ENCODE measurements at places on chromosomes 6 and 20. TPM values are rescaled to one million over a fixed set of nuclear protein-coding genes. Genes with fewer than 3 reads are reported as not detected.

DNA sequence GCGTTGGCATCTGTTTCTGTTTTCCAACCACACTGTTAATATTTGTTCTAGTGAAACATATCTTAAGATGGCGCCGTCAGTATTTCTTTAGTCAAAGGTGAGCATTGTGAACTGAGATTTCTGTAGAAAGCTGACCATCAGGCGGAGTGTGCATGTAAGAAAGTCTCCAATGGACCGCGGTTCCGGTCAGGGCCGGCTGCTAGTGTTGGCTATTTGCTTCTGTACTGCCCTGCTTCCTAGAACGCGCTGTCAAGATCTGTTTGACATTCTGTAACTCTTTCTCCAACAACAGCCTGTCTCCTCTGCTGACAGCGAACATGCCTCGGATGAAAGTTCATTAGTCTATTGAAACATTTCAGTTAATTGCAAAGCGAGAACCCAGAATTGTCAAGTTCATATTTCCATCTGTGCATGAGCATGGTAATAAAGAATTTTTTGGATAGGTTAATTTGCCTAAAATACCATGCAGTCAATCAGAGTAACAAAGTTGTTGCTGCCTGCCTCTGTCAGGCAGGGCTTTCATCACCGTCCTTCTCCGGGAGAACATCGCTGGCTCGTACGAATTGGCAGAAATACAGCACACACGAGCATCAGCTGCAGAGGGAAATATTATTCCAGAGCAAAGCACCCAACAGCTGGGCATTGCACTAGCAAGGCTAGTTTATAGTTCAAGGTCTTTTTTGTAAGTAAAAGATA lies 369.1 kb downstream of the CDH4 start:
- no peak for DNase-seq

- DNase-seq, result peak; percentile 25
Observed at GRCh38 chr6:24775520-24776058, 852 bp downstream of the GMNN start.

GRCh38 chr6:30345852-30346251 lies 896 bp downstream of the RPP21 start:
- DNase-seq, result no peak

- DNase-seq, result no peak
Observed at GRCh38 chr6:131736003-131736596, 25.3 kb upstream of the CTAGE9 start.

- DNase-seq, result no peak
Observed at GRCh38 chr20:33394718-33395117, 6.6 kb downstream of the CDK5RAP1 start.

GRCh38 chr6:14569394-14569793 lies 451.8 kb downstream of the CD83 start:
- no peak for DNase-seq

DNA sequence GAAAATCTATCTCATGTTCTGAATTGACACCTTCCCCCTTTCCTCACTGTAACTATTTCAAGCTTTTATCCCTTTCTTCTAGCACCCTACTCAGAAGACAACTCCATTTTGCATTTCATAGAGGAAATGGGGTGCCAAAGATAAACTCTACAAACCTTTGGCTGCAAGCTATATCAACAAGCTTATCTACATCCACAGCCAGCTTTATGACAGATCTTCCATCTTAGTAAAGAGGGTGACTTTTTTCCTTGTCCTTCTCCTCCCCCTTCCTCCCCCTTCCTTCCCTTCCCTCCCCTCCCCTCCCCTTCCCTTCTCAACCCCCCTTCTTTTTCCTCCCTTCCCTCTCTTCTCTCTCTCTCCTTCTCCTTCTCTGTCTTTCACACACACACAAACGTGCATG lies 58.0 kb upstream of the OLIG3 start:
- no peak for DNase-seq

DNA sequence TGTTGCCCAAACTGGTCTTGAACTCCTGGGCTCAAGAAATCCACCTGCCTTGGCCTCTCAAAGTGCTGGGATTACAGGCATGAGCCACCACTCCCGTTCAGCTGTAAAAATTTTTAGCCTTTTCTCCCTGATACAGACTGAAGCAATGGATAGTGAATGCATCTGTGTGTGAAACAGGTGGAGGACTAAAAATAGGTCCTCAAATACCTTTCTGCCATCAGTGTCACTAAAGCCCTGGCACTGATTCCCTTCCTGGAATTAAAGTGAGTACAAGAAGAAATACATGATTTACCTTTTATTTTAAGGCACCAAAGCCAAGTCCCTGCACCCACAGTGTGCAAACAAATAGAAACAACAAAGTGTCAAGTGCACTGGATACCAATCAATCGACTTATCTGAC lies 25.1 kb downstream of the TULP4 start:
- no peak for DNase-seq

DNA sequence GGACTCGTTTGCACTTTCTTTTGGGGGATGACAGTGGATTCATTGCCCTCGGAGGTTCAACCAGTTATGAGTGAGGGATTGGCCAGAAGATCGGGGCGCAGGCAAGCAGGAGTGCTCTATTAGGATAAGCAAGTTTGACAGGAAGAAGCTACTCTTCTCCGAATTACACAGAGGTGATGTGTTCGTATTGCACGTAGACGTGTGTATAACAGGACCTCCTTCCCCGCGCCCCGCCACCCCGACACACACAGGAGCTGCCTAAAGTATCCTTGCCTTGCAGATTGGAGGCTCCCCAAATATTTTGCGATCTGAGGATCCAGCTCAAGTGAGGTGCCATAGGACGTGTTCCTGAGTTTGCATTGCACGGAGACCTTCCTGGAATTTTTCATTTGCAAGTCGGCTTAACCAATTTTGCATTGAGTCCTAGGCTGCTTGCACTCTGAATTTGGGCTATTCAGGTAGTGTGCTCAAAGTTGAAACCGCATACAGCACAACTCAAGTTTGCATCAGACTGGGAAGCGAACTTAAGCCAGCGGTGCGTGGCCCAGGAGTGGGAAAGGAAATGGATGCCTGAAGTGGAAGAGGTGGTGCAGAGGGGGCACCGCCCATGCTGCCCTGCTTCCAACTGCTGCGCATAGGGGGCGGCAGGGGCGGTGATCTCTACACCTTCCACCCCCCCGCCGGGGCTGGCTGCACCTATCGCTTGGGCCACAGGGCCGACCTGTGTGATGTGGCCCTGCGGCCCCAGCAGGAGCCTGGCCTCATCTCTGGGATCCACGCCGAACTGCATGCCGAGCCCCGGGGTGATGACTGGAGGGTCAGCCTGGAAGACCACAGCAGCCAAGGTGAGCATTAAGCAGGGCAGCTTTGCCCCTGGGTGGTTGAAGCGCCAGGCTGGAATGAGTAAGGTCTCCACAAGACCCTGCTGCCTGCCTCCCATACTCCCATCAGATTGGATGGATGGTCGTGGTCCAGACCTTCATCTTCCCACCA lies 770 bp downstream of the TCF19 start:
- DNase-seq, result no peak

SAMD10 gene
- 0.84 TPM for total RNA-seq

FAXC gene
- 0.38 TPM for total RNA-seq

All from omental fat pad (tissue), 4 donors.